ENCODE measurements at places on chromosomes 1 and 21.
A peak's percentile ranks its signal among the peaks of the same experiment; 100 is the strongest.

DNA sequence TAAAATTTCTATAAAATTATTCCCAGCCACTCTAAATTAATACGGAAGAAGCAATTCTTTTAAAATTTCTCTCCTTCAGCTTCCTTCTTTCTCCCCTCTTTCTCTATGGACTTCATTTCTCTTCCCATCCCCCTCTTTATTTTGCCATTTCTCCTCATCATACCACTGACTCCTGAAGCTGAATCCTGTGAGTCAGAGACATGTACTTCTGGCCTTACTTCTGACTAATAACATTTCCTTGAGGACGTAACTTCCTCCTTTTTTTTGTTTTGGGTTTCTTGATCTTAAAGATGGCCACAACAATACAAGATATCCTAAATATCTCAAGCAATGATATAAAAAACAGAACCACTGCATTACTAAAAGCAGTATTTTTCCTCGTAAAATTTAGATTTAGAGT lies 63.6 kb upstream of the DENND1B start:
- no peak for DNase-seq

DNA sequence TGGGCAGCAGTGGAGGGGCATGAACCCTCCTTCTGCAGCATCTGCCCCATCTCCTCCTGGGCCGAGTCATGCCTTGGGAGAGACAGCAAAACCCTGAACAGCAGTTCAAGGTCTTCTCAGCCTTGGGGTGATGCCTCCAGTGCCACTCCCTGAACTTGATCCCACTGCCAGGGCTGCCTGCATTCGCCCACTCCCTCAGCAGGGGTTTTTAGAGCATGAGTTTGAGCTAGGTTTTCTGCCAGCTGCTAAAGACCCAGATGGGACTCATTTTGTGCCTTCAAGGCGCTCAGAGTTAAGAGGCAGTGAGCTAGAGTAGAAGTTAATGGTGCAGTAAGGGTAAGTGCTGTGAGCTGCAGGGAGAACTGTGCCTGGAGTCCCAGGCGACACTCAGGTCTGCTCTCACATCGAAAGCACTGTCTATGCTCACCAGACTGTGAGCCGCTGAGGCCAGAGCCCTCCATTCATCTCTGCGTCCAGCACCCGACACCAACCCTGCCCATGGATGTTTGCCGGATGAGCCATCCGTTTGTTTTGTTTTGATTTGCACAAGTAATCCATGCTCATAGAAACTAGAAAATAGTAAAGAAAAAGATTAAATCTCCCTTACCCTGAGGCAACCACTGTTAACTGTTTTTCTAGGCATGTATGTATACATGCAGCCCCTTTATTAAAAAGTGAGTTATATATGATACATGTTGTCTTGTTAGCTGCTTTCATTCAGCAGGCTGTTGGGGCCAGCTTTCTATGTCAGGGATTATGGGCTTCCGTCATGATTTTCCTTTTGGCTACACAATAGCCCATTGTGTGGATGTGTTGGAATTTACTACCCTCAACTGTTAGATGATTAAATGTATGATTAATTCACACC lies 67.8 kb downstream of the VPS26C start:
- DNase-seq: no peak

GRCh38 chr1:179996099-179996498 lies 41.5 kb downstream of the CEP350 start:
- DNase-seq: no peak

DNA sequence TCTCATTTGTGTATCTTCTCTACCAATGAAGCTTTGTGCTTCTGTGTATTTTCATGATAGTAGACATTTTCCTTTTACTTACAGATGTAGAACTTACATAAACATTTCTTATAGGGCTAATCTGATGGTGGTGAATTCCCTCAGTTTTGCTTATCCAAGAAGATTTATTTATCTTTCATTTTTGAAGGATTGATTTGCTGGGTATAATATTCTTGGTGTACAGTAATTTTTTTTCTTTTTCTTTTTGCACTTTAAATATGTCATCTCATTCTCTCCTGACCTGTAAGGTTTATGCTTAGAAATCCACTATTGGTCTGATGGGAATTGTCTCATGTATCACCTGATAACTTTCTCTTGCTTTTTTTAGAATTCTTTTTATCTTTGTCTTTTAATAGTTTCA lies 127.6 kb upstream of the KCTD3 start:
- no peak for DNase-seq

DNA sequence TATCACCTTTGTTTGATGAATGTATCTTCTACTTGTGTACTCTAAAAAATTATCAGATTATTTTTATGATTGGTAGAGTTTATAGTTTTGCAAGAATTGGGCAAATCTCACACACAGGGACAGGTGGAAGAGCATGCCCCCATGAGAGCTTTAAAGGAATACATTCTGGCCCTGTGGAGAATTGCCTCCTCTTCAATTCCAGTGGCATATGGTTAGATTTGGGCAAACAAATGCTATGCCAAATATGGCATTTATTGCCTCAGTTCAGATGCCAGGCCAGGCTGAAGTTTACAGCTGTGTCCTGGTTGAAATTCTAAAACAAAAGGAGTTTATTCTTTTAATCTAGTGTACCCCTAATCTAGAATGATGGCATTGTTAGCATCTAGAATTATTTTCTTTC lies 162.4 kb upstream of the CACYBP start:
- DNase-seq: no peak

- DNase-seq: no peak
Observed at GRCh38 chr1:200917291-200917817, 22.7 kb downstream of the INAVA start.

GRCh38 chr1:115727706-115728249 lies 40.7 kb downstream of the CASQ2 start:
- DNase-seq: no peak

- DNase-seq: peak; percentile 75
Observed at GRCh38 chr1:204493984-204494280, 673 bp downstream of the PIK3C2B start.

- no peak for DNase-seq
Observed at GRCh38 chr1:232134365-232134764, 495.6 kb downstream of the SIPA1L2 start.

GRCh38 chr1:84960371-84960770 lies 36.5 kb downstream of the MCOLN2 start:
- DNase-seq: no peak

DNA sequence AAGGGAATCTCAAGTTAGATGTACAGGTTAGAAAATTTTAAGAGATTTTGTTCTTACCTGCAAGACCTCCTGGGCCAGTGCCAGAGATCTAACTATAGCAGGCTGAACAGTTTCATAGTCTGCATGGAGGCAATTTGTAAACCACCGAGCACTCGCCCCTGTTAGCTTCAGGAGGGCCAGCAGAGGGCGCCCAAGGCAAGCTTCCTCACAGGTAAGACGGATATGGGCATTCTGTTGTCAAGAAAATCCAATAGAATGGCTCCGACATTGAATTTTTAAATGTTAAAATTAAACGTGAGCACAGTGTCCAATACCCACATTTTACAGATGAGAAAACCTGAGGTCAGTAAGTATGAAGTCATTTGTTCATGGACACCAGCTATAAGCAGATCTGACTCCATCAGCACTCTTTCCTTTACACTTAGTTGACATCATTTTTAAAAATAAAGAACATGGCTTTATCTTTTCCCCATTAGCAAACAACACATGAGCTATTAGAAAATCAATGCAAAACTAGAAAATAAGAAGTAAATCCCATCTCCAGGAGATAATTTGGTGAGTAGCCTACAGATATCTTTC lies 2.2 kb downstream of the REG4 start:
- peak; percentile 46 for DNase-seq

GRCh38 chr1:3049164-3049563 lies 19.8 kb upstream of the PRDM16 start:
- DNase-seq: no peak

DNA sequence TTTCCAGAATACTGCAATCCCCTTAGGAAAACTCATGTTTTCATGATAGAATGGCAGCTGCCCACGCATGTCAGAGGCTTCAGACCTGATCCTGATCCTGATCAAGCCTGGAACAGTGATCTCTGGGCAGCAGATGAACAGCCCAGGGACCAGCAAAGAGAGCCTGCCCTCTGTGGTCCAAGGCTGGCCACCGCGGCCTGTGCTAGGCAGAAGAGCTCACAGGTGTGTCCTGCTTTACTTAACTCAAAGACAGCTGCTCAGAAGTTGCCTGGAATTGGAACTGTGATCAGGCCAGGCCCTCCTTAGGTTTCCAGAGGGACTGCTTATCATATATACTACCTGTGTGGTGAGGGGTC lies 21.2 kb upstream of the BCAR3 start:
- DNase-seq: no peak

- no peak for DNase-seq
Observed at GRCh38 chr1:100019220-100019619, 49.4 kb downstream of the SLC35A3 start.

GRCh38 chr1:198132060-198132781 lies 24.6 kb upstream of the NEK7 start:
- DNase-seq: no peak

DNA sequence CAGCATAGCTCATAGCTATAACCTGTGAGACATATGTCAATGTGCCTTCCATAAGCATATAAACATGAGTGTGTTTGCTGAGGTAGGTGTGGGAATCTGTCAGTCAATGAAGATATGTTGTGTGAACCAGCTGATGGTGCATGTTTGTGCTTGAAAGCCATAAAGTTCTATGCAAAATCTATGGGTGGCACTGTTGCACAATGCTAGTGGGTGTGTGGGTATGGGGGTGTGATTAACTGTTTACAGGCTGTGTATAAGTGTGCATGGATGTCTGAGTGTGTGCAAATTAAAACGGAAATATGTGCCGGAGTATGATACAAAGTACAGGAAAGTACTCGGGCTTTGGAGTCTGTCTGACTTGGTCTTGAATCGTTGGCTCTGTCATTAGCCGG lies 1.0 kb upstream of the ATP2B4 start:
- DNase-seq: peak; percentile 90

GRCh38 chr1:200793677-200794076 lies 55.0 kb downstream of the CAMSAP2 start:
- DNase-seq: no peak

DNA sequence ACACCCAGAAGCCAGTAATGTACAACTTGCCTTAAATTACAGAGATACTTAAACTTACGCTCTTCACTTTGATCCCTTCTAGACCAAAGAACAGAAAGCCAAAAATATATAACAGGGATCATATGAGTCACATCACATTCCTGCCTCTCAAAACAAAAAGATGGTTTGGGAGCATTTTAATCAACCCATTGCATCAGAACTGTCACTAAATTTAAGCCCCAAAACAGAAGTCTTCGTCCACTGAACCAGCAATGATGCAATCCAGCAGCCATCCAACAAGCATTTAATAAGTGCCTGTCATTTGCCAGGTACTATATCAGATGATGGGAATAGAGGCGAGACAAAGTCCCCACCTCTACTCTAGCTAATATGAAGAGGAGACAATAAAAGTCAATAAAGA lies 42.7 kb upstream of the GLIS1 start:
- DNase-seq: no peak

DNA sequence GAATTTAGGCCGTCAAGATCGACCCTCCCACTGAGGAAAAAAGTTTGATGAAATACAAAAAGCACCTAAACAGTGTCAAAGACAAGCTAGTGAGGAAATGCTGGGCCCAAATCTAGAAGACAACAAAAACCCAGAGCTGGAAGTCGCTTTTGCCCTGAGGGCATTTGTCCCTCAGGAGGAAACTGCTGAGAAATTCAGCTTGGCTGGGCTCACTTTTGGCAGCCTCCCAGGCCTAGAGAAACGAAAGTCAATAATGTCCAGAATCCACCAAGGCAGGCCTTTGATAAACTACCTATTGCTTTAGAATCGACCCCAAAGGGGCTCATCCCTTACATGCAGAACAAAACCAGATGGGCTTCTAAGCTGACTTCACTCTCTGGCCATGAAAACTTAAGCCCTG lies 38.9 kb downstream of the SYT2 start:
- DNase-seq: no peak

GRCh38 chr21:14523234-14523633 lies 22.9 kb downstream of the SAMSN1 start:
- DNase-seq: peak; percentile 33

GRCh38 chr1:54794451-54795355 lies 6.4 kb downstream of the TTC22 start:
- DNase-seq: no peak

GRCh38 chr1:173414539-173415226 lies 62.5 kb upstream of the PRDX6 start:
- DNase-seq: no peak

GRCh38 chr1:71956613-71957285 lies 325.6 kb downstream of the NEGR1 start:
- no peak for DNase-seq

- DNase-seq: no peak
Observed at GRCh38 chr1:164689672-164690511, 130.9 kb downstream of the PBX1 start.

GRCh38 chr1:98962156-98962555 lies 42.5 kb downstream of the PLPPR5 start:
- DNase-seq: no peak

GRCh38 chr1:21910558-21911204 lies 26.4 kb downstream of the HSPG2 start:
- DNase-seq: no peak

GRCh38 chr1:153698923-153699714 lies 20.6 kb downstream of the NPR1 start:
- DNase-seq: no peak

DNA sequence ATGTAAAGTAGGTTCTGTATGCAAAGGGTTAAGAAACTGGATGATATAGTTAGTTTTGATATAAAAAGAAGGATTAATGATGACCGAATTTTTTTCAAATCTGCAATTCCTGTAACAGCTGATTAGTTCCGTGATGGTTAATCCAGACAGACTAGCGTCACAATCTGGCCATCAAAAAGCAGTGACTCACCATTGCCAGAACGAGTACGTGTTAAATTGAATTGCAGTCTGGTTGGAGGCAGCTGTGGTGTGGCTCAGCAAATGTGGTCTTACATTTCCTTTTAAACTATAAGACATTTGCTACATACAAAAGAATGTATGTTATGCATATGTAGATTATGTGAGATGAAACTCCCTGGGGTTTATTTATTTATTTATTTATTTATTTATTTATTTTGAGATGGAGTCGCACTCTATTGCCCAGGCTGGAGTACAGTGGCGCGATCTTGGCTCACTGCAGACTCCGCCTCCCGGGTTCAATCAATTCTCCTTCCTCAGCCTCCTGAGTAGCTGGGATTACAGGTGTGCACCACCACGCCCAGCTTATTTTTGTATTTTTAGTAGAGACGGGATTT lies 139.8 kb downstream of the RYR2 start:
- DNase-seq: no peak

DNA sequence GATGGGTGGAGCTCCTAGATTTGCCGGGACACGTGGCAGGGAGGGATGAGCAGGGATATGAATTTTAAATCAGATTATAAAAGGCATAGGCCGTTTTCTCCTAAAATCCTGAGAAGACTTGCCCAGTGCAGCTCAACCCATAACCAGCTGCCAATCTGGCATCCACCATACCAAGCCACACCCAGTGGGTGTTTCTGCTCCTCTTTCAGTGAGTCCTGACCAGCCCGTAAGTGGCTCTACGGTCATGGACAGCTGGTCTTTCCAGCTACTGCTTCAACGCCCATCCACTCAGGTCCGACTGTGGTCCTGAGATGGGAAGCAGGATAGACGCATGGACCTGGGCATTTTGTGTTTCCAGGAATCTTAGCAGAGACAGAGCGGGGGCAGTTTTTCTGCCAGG lies 107.2 kb downstream of the LAMC2 start:
- no peak for DNase-seq

- DNase-seq: no peak
Observed at GRCh38 chr1:78370779-78371482, 119.8 kb upstream of the PTGFR start.

GRCh38 chr1:79974659-79975058 lies 968.1 kb upstream of the ADGRL4 start:
- DNase-seq: no peak
